Aortic smooth muscle cell (primary cell): ENCODE measurements at places on chromosomes 5 and 9. TPM values are rescaled to one million over a fixed set of nuclear protein-coding genes. Genes with fewer than 3 reads are reported as not detected.

Gene SLF1
- total RNA-seq, result 5.5 and 10.6 TPM in 2 replicates

Gene LRRC19
- not detected in 2 replicates for total RNA-seq

Gene C9
- total RNA-seq, result 0.25 TPM in 1 of 2 replicates, not detected in the other

Gene ORM2
- total RNA-seq, result not detected in 2 replicates

Gene LAMC3
- under 0.01 and 0.12 TPM in 2 replicates for total RNA-seq

Gene GPR21
- 0.87 and 1.1 TPM in 2 replicates for total RNA-seq

Gene NDFIP1
- 55.8 and 59.3 TPM in 2 replicates for total RNA-seq

Gene SAXO1
- under 0.01 TPM in 2 replicates for total RNA-seq

Gene PCDHA1
- under 0.01 and 0.06 TPM in 2 replicates for total RNA-seq

Gene LTC4S
- total RNA-seq, result 6.1 and 6.6 TPM in 2 replicates

Gene HBEGF
- 4.8 and 5.8 TPM in 2 replicates for total RNA-seq

Gene BRINP1
- total RNA-seq, result 0.56 and 1.3 TPM in 2 replicates

Gene MYMK
- total RNA-seq, result not detected in 2 replicates

Gene GABRA6
- not detected in 2 replicates for total RNA-seq

Gene TBC1D9B
- total RNA-seq, result 50.4 and 53.8 TPM in 2 replicates
